HL-60 (cell line): ENCODE measurements at places on chromosomes 4 and X.

DNA sequence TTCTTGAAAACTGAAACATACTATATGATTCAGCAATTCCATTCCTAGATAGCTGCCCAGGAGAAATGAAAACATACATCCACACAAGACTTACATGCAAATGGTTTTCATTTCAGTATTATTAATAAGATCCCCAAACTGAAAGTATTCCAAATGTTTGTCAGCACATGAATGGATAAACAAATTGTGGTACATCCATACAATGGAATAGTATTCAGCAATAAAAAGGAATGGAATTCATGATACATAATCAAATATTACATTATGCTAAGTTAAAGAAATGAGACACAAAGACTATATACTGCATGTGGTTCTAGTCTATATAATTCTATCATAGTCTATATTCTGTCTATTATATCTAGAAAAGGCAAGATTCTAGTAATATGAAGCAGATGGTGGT lies 152.4 kb upstream of the KIT start:
- no peak for DNase-seq

DNA sequence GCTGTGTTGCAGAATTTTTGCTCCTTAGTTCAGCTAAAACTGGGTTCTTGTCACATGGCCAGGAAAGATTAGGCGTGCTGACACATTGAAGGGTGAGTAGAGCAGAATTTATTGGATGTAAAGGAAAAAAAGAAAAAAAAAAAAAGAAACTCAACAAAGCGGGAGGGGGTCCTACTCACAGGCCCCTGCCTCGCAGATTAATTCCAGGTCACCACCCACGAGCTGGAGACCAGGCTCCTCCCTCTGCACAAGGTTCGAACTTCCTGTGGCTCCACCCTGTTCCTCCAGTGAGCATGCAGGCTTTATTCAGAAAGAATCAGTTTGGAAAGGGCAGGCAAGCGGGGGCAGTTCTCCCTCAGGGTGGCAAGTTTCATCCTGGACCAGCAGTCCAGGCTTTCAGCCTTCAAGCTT lies 17.1 kb downstream of the MGST2 start:
- no peak for DNase-seq

DNA sequence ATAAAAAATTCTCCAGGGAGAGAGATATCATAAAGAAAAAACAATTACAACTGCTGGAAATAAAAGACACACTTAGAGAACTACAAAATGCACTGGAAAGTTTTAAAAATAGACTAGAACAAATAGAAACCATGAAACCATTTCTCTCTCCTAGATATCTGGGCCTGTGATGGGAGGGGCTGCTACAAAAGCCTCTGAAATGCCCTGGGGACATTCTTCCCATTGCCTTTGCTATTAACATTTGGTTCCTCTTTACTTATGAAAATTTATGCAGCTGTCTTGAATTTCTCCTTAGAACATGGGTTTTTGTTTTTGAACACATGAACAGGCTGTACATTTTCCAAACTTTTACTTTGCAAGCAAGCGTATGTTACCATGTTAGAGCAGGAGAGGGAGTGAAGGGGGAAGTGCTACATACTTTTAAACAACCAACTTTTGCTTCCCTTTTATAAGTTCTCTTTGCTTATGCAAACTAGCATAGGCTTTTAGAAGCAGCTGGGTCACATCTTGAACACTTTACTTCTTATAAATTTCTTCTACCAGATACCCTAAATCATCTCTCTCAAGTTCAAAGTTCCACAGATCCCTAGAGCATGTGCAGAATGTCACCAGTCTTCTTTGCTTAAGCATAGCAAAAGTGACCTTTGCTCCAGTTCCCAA lies 47.9 kb upstream of the PACRGL start:
- DNase-seq, result no peak

DNA sequence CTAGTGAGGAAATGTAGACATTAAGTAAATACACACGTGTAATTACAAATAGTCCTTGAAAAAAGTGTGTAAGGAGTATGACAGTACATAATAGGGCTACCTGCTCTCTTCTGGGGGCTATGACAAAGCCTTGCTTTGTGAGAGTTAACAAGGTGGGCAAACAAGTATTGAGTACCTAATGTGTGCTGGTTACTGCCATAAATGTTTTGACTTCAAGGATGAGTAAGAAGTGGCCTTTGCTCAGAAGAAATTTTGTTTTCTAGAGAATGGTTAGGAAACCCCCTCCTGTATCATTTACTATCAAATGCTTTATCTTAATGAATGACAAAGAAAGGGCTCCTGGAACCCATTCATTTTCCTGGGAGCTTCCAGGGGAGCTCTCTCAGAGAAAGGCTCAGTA lies 167.0 kb upstream of the CASK start:
- DNase-seq, result no peak

GRCh38 chrX:47245156-47245555 lies 12.3 kb downstream of the USP11 start:
- no peak for DNase-seq

DNA sequence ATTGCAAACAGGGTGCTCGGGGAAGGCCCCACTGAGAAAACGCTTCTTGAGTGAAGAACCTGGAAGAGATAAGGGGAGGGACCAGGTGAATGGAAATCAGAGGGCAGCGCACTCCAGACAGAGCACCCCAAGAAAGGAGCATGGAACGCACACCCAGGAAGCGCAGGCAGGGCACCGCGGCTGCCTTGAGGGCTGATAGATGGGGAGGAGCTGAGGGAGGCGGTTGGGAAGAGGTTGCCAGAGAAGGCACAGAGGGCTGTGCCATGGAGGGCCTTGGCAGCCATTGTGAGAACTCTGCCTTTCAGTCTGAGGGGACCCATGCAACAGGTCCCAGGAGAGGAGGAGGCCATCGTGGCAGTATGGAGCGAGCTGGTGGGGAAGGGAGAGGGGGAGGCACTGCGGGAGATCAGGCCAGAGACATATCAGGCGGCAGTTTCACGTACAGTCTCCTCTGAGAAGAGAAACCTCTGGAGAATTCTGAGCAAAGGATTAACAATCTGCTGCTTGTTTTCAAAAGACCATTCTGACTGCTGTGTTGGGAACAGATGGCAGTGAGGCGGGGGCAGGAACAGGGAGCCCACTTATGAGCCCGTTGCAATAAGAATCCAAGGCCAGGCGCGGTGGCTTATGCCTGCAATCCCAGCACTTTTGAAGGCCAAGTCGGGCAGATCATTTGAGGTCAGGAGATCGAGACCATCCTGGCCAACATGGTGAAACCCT lies 83.7 kb downstream of the PCYT1B start:
- no peak for DNase-seq

GRCh38 chrX:130691576-130691975 lies 211.4 kb downstream of the ENOX2 start:
- no peak for DNase-seq

- no peak for DNase-seq
These were observed 267.1 kb upstream of the FTHL17 start for GRCh38 chrX:31338991-31339350.

DNA sequence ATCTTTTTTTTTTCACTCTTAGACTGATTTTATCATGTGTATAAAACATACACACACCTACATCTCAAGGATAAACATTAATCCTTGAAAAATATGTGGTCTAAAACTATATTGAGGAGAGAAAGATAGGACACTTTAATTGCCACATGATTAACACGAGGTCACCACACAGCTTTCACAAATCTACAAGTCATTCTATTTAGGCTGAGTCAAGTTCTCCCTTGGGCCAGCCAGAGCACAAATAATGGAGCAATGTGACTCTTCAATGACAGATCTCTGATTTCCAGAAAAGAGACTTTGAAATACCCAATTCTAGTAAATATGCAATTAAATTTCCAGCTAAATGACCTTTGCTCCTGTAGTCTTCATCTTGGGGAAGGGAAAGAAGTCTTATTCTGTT lies 12.9 kb upstream of the ADH4 start:
- DNase-seq, result no peak

- DNase-seq, result no peak
These were observed 52.8 kb downstream of the PDLIM5 start for GRCh38 chr4:94504545-94504944.

- no peak for DNase-seq
These were observed 144.0 kb downstream of the FNIP2 start for GRCh38 chr4:158912806-158913205.

DNA sequence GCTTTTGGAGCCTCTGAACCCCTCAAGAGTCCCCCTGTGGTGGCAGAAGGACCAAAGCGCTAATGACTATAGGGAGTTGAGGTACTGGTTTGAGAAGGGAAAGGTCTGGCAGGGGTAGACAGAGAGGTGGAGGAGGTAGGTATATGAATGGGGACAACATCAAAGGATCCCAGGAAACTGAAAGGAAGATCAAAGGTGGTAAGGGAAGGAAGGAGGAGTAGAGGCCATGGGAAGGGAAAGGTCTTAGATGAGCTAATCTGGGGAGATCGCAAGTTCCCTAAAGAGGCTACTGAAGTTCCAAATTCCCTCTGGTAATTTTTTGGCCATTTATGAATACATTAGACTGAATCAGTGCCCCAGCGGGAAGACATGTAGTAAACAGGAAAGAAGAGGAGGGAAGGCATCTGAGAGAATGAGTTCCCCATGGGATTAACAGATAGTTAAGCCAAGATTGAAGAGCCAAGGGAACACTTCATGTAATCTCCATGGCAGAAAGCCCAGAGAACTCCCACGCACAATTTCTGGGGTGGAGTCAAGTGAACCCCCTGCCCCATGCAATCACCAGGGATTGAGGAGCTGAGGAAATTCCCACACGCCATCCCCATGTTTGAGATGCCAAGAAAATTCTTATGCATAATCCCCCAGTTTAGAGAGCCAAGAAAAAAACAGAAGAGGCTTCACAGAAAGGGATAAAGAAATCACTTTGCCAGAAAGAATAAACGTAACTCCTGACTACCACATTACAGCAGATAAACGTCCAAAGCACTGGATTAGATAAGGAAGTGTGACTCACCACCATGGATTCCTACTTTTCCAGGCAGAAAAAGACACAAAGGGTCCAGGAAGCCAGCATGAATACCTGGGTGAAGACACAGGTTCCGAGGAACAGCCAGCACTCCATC lies 25.8 kb downstream of the ZNF630 start:
- DNase-seq, result no peak

- DNase-seq, result no peak
These were observed 1.7 kb downstream of the CD38 start for GRCh38 chr4:15779809-15780208.
